Activated CD4-positive, alpha-beta T cell treated with anti-CD3 and anti-CD28 coated beads for 48 hours (primary cell): ENCODE measurements at places on chromosomes 2 and 18.

DNA sequence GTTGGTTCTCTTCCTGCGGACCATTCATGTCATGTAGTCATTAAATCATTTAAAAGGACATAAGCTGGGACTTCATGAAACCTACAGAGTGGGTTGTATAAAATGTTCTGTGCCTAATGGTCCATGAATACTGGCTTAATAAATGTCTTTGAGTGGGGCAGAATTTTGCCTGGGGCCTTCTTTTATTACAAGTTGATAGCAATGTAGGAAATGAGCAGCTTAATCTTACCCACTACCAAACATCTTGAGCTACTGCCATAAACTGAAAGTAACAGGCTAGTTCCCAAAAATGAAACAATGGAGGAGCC, 130.9 kb downstream of the TMEM17 start:
- no peak for DNase-seq

DNA sequence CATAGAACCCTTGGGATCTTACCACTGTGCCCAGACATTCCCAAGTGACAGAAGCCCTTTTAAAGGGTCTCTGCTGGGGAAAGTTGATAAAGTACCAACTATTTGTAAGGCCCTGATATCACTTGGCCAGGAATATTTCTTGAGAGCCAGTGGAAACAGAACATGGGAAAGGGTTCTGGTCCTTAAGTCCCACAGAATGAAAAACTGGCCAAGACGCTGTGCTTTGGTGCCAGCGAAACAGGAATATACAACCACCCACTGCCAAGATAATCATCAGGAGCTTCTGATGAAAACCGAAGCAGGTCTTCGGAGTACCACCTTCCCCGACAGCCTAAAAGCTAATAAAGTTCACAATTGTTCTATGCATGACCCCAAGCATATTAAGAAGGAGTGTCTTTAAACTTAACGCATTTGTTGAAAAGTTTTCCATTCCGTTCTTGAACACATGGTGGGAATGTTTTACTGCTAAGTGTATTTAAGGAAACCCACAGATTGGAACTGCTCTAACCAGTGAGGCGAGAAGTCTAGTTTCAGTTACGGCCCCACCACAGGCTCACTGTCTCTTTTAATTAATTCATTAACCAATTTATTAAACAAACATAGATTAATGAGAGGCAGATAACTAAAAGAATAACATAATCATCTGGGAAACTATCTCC, 152.6 kb downstream of the ANKRD44 start:
- no peak for DNase-seq

- DNase-seq: no peak
Measured at GRCh38 chr18:5424903-5425664, 118.7 kb downstream of the EPB41L3 start.

GRCh38 chr2:201218780-201219179, 35.8 kb downstream of the CASP10 start:
- DNase-seq: no peak

DNA sequence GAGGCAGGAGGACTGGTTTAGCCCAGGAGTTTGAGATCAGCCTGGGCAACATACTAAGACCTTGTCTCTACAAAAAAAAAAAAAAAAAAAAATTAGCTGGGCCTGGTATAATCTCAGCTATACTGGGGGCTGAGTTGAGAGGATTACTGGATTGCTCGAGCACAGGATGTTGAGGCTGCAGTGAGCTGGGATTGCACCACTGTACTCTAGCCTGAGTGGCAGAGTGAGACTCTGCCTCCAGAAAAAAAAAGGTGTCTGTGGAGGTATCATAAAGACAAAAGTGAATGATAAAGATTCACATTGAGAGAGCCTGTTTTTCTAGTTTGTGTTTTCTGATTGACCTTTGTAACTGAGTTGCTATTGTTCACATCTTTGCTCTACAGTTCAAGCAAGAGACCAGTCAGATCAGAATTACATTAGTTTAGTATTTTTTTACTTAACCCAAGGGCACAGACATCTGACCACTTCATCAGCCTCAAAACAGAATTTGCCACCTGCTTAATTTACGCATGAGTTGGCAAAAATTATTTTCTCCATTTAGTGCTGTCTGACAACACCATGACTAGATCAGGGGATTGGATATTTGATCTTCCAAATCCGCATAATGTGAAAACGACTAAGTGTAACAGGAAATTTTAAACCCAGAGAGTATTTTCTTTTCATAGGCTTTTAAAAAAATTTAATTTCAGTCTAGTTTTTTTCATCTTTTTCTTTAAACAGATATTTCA, 271.0 kb downstream of the TGIF1 start:
- no peak for DNase-seq

DNA sequence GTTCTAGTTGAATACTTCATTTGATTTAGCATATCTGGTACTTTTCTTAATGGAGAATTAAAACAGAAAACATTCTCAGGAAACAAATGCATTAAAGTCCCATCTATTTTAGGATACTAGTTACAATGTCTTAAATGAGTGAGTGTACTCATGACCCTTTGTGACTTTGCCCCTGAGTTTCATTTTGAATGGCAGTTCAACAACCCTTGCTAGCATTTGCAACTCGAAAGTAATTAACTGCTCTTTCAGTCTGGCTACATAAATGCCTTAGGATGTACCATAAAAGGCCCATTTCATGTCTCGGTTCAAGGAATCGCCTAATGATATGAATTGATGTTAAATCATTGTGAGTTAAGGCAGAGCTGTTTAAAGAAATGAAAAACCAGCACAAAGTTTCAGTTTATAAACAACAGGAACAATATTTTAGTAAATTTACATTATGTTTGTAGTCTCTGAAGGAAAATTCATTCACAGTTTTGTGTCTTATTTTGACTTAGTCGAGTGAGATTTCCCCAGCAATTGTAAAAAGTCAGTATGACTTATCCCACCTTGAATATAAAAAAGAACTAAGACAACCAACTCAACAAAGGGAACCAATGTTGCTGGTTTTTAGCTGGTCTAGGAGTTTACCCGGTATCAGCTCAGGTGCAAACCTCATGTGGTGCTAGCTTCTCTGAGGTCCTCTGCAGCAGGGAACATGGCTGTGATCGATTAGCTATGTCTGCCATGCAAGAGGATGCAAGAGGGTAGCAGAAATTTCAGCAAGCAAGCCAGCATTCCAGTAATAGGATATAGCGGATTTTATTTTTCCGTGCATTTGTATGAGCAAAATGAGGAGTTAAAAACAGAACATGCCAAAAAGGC, 386.2 kb downstream of the PTPRM start:
- DNase-seq: no peak

- DNase-seq: peak; percentile 6
Measured at GRCh38 chr2:97005353-97005752, 19.0 kb upstream of the FAM178B start.

DNA sequence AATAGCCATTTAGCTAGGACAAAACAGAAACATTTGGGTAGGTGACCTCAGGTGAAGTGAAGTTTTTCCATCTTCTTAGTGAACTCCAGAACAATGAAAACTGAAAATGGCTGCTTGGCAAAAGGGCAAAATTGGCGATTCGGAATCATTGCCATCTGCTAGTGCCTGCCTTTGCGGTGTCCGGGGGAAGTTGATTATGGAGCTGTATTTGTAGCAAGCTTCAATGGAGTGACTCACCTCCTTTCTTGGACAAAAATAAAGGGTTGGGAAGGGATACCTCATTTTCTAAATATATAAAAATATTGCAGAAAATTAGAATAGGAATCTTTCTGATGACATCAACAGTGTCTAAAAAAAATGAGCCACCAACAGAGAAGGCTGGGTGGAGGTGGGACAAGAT, 460.5 kb downstream of the TGIF1 start:
- DNase-seq: no peak

DNA sequence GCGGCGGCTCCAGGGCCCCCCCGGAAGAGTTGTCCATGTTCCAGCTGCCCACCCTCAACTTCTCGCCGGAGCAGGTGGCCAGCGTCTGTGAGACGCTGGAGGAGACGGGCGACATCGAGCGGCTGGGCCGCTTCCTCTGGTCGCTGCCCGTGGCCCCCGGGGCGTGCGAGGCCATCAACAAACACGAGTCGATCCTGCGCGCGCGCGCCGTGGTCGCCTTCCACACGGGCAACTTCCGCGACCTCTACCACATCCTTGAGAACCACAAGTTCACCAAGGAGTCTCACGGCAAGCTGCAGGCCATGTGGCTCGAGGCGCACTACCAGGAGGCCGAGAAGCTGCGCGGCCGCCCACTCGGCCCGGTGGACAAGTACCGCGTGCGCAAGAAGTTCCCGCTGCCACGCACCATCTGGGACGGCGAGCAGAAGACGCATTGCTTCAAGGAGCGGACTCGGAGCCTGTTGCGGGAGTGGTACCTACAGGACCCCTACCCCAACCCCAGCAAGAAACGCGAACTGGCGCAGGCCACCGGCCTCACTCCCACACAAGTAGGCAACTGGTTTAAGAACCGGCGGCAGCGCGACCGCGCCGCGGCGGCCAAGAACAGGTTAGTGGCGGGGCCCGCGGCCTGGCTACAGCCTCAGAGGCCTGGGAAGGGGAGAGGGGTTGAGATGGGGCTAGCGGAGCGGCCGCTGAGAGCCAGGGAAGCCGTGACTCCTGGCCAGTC, 965 bp downstream of the SIX3 start:
- DNase-seq: no peak

GRCh38 chr2:216698895-216699294, 3.5 kb upstream of the IGFBP5 start:
- DNase-seq: no peak

DNA sequence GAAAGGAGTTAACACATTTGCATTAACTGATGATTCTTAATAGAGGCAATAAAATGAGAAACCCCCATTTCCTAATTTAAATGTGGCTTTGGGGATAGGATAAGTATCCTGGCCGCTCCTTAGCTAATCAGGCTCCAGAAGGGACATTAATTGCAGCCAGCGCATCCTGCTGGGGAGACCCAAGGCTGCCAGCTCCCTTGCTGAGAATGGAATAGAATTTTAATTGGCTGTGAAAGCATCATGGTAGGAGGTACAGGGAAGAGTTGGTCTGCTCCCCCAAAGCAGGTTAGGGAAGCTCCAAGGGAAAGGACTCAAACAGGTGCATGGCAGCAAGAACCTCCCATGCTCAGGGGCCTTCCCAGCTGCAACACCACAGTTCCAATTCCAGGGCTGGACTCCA, 71.4 kb downstream of the MARCHF4 start:
- DNase-seq: no peak

GRCh38 chr18:38421872-38422615, 856.4 kb upstream of the CELF4 start:
- no peak for DNase-seq

DNA sequence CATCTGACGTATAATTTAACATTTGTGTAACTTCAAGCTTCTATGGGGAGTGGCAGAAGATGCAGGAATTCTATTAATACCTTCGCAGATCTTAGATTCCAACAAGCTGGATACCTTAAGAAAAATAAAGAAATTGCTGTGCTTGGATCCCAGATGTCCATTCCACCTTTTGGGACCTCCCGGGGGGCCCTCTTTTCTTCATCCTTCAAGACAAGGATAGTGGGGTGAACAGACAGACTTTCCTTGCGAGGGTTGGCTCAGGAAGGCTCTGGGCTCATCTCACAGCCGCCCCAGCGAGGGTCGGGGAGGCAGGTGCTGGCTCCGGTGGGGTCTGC, 509 bp upstream of the RNF144A start:
- no peak for DNase-seq

GRCh38 chr18:10588975-10589374, 63.1 kb downstream of the NAPG start:
- no peak for DNase-seq

GRCh38 chr18:45962461-45962860, 4.7 kb downstream of the EPG5 start:
- peak; percentile 35 for DNase-seq

DNA sequence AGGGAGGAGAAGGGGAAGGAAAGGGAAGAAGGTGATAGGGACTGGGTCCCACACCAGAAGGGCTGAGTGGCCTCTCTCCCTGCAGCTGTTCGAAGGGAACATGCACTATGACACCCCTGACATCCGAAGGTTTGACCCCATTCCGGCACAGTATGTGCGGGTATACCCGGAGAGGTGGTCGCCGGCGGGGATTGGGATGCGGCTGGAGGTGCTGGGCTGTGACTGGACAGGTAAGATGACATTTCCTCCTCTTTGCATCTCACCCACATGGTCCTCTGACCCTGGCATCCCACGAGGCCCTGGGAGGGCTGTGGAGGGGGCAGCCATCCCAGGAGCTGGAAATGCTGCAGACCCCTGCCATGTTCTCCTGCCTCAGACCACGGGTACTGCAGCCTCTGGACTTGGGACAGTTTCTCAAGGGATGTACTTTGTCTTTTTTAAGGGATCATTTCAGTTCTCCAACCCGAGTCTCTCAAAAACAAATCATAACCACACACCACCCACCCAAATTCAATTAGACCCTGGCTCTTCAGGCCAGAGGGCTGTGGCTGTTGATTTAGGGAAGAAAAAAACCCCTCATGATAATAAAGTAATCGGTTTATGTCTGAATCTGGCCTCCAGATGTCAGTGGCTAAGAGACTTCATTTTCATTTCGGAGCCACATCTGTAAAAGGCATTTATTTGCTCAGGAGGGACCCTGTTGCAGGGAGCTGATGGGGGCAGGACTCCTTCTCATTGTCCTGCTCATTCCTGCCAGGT, 63.5 kb downstream of the NRP2 start:
- no peak for DNase-seq

DNA sequence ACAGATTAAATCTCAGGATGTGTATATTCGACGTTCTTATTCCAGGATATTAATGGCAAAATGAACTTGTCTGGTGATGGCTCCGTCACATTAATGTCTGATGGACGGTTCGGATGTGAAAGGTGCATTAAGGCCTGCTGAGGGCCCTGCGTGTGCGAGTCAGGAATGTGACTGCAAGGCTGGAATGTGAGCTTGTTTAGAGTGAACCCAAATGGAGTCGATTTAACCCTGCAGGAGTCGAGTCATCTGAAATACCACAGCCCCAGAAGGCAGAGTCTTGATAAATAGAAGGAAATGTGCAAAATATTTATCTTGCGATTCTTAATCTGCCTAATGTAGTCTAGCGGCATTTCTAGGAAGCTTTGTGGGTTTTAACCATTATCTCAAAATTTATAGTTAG, 44.3 kb downstream of the RDH14 start:
- DNase-seq: no peak

DNA sequence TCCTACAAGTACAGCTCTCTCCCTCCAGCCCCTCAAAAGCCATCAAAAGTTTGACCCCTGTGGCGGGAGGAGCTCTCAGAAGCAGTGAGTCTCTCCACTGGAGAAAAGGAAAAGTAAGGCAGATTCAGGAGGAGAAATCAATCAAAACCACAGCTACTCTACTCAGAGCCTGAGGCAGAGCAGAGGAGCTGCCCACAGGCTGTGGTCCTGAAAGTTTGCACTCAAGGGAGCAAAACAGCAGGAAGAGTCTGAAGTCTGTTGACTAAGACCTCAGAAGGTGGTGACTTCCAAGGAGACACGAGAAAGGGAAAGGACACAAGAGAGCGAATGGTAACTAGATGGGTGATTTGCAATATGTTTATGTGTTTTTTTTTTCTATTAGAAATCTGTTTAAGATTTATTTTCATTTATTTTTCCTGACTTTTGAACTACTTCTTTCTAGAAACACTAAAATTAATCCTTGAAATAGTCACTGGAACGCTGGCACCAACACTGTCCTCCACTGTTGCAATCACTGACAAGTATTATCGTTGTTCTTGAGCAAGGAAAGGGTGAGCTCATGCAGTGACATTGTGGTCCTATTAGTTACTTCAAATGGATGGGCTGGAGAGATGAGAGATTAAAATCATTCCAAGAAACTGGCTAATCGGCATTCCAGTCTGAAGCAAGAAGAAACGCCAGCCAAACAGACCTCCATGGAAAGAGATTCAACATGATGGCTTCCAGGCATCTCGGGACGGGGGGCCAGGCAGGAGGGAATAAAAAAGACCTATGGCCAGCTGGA, 35.8 kb downstream of the PID1 start:
- no peak for DNase-seq

- DNase-seq: no peak
Measured at GRCh38 chr2:110983133-110983532, 137.6 kb upstream of the BCL2L11 start.

GRCh38 chr2:31331156-31331555, 83.4 kb downstream of the XDH start:
- no peak for DNase-seq
